Central memory CD4-positive, alpha-beta T cell (primary cell): ENCODE measurements at places on chromosomes 5 and 9.
A peak's percentile ranks its signal among the peaks of the same experiment; 100 is the strongest.

GRCh38 chr5:174726916-174727793, 2.8 kb downstream of the MSX2 start:
- DNase-seq, result no peak

DNA sequence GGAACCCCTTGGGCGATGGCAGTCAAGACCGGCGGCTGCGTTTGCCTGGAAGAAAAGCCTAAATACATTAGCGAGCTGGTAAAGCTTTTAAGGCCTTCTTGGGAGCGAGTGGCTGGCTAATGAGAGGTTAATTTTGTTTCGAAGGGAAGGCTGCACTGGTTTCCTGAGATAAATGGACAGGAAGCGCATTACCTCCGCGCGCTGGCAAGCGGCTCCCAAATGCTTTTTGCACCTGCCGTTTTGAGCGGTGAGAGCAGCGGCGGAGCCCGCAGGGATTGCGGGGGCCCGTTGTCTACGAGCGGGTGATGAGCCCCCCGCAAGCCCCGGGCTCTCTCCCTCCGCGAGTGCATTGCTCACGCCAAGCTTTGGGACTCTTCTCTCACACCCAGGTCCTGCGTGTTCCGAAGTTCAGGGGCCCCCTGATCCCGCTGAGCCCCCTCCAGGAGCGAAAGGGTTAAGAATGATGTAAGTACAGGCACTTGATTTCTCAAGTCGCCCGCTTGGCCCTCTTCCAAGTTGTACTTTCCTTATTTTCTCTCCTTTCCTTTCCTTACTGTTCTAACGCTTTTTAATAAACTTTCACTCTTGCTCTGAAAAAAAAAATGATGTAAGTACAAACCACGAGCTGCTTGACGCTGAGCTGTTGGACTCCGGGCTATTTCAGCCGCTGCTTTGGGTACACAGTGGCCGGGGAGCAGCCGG, 3.1 kb upstream of the RGMB start:
- DNase-seq, result peak; percentile 33

DNA sequence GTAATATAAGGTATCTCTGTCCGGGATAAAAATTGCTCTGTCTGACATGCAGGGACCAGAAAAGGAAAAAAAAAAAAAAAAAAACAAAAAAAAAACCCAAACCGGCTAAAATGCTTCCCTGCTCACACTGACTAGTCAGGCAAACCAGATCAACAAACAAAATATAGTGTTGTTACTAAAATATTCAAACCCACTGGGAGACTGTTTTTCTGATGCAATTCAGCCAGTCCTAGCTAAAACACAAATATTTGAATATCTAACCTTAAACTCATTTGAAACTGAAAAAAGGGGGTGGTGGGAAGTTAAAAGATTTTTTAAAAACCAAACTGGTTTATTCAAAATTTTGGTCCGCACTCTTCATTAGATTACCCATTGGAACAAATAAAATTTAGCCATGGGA, 61.0 kb downstream of the APBA1 start:
- no peak for DNase-seq

DNA sequence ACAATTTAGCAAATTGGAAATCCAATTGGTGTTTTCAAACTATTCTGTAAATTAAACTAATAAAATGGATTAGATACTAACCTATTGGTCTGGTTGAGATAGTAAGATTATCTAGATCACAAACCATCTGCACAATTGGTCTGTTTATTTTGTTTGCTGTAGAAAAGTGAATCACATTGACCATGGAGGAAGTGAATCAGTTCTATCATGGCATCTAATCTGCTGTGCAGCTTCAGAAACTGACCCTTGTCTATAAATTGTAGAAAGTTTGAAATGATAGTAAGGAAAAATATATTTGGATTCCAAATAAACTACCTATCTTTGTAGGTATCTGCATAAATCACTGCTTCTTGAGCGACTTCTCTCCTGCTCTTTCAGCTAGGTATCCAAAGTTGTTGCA, 1865.4 kb downstream of the MAT2B start:
- DNase-seq, result no peak

GRCh38 chr9:23638837-23639426, 187.1 kb downstream of the ELAVL2 start:
- no peak for DNase-seq

GRCh38 chr9:95985440-95986055, 110.1 kb downstream of the ERCC6L2 start:
- DNase-seq, result no peak

- no peak for DNase-seq
Measured at GRCh38 chr9:95791695-95792094, 83.8 kb upstream of the ERCC6L2 start.

- DNase-seq, result no peak
Measured at GRCh38 chr5:37206736-37207135, 42.4 kb downstream of the CPLANE1 start.

DNA sequence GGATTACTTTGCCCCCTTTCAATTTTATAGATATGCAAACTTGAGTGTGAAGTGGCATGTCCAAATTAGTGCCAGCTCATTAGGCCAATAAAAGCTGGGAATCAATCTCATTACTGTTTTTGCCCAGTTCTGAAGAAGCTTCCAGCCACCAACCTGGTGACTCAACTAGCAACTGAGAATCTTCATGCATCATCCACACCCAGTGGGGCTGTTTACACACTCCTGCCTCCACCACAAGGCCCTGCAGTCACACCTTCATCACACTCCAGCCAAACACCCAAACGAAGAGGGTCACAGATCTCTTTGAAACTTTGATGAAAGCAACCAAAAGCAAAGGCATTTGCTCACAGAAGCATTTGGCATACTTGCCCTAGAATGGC, 41.3 kb upstream of the S1PR3 start:
- no peak for DNase-seq

- DNase-seq, result no peak
Measured at GRCh38 chr9:38058452-38059232, 10.4 kb downstream of the SHB start.

GRCh38 chr9:135476561-135477355, 2.8 kb upstream of the PPP1R26 start:
- DNase-seq, result no peak

- no peak for DNase-seq
Measured at GRCh38 chr5:62732677-62733121, 154.1 kb downstream of the LRRC70 start.

DNA sequence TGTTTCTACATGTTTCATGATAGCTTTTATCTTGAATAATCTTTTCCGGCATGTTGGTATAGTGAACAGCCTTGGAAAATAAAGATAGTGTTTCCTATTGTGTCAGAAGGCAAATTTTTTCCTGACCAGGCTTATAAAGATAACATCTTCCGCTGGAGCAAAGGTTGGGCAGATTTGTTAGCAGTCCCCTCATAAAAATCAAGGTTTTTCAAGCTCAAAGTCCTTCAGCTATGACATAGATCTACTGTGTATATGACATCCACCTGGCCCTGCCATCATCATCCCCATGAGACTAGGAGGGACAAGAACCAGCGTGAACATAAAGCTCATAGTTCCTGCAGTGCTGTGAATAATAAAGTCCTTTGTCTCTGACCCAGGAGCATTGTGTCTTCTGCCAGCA, 30.4 kb upstream of the OTULINL start:
- no peak for DNase-seq

DNA sequence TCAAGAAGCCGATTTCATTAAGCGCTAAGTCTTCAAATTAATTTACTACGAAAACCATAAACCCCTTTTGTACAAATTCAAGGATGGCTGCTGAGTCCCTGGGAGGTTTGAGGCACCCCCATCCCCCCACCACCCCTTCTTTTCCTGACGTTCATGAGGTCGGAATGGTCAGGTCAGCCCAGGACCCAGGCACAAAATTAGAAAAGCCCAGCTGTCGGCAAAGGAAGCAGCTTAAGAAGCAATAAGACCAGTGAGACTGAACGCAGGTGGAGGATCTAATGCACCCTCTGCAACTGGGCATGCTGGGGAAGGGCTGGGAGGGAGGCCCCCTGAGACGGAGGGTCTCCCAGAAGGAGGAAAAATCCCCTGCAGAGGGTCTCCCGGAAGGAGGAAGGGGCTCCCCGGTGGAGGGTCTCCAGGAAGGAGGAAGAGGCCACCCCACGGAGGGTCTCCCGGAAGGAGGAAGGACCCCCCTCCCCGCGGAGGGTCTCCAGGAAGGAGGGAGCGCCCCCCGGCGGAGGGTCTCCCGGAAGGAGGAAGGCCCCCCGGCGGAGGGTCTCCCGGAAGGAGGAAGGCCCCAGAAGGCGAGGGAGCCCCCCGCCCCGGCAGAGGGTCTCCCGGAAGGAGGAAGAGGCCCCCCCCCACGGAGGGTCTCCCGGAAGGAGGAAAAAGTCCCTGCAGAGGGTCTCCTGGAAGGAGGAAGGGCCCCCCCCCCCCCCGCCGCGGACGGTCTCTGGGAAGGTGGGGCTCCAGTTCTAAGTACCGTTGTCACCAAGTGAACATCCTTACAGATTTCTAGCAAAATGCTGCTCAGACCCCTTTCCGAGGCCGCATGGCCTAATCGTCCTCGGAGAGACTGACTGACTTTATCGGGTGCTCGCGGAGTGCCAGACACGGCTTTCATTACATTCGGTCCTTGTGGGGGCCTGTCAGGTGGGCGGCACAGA, 74.4 kb upstream of the FCN1 start:
- no peak for DNase-seq

- no peak for DNase-seq
Measured at GRCh38 chr5:131222731-131223130, 41.1 kb upstream of the CDC42SE2 start.

DNA sequence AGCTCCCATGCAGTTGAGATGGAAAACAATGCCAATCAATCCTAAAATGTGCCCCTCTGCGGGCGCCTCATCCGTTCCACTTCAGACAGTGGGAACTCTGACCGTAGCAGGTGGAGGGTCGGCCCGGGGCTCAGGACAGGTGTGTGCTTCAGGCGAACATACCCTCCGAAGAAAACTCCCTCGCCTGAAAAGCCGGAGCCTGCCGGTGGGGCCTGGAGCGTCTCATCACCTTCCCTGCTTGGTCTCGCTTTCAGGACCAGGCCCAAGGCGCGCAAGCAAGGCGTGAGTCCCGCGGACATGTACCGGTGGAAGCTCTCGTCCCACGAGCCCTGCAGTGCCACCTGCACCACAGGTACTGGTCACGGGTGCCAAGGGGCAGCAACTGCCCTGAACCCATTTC, 26.4 kb downstream of the ADAMTSL2 start:
- no peak for DNase-seq

- DNase-seq, result peak; percentile 74
Measured at GRCh38 chr5:138352722-138353559, 456 bp downstream of the KDM3B start.

GRCh38 chr9:127369428-127369827, 27.5 kb upstream of the SLC2A8 start:
- DNase-seq, result no peak

- no peak for DNase-seq
Measured at GRCh38 chr9:107742531-107743309, 253.2 kb upstream of the KLF4 start.

- DNase-seq, result no peak
Measured at GRCh38 chr5:168800701-168801100, 221.5 kb upstream of the PANK3 start.

GRCh38 chr5:35671541-35672295, 54.1 kb downstream of the SPEF2 start:
- peak; percentile 49 for DNase-seq

GRCh38 chr5:61055434-61056006, 106.7 kb downstream of the SMIM15 start:
- peak; percentile 5 for DNase-seq

GRCh38 chr9:132994410-132995120, 16.1 kb downstream of the GFI1B start:
- no peak for DNase-seq

- DNase-seq, result no peak
Measured at GRCh38 chr9:98075332-98075805, 18.8 kb downstream of the NANS start.

GRCh38 chr5:126523818-126524510, 71.1 kb downstream of the ALDH7A1 start:
- no peak for DNase-seq

- no peak for DNase-seq
Measured at GRCh38 chr5:53944981-53945380, 365.4 kb downstream of the ARL15 start.

GRCh38 chr5:39283231-39283818, 64.0 kb upstream of the FYB1 start:
- DNase-seq, result peak; percentile 73

DNA sequence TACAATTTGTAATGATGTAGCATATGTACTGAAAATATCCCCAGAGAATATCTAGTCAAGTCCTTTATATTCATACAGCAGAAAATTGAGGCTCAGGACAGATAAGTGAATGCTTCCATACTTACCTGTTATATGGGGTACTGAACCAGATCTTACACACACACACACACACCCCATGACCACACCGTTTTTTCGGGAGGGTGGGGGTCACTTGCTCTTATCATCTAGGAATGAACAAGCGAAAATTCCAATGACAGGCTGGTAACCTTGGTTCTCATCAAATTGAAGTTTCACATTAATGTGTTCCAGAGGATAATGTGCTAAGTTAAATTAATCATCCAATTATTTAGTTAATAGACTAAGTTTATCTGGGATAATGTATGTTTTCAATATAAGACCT, 48.8 kb downstream of the ARL15 start:
- no peak for DNase-seq

GRCh38 chr5:172648013-172648381, 6.9 kb downstream of the NEURL1B start:
- no peak for DNase-seq

- DNase-seq, result no peak
Measured at GRCh38 chr9:126423916-126424185, 97.2 kb downstream of the MVB12B start.

GRCh38 chr9:126700903-126701812, 87.4 kb downstream of the LMX1B start:
- no peak for DNase-seq

GRCh38 chr9:137913771-137914767, 36.5 kb downstream of the CACNA1B start:
- no peak for DNase-seq

GRCh38 chr9:98538626-98539031, 170.1 kb downstream of the GABBR2 start:
- DNase-seq, result no peak

DNA sequence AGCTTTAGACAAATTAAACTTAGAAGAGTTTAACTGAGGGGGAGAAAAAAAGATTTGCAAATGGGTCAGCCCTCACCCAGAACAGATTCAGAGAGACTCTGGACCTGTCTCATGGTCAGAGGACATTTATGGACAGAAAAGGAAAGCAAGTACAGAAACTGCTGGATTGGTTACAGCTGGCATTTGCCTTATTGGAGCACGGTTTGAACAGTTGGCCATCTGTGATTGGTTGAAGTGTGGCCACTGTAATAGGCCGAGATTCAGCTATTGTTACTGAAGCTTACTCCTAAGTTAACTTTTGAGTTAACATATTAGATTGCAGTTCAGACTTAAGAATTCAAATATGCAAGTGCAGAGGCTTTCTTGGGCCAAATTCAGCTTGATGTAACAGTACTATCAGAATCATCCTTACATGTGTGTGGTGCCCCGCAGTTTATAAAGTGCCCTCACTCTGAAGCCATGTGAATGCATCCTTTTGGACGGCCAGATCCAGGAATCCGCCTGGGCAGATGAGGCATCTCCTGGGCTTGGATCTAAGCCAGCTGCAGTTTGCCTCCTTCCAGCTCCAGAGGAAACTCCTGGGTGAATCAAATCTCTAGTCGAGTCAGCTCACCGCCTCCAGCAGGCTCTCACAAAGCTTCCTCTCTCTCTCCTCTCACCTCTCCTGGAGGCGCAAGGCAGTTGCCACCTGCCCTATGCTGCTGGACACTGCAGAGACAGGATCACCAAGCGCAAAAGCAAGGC, 165.2 kb downstream of the ADAMTS12 start:
- no peak for DNase-seq
